RKO (cell line): ENCODE measurements at places on chromosomes 12 and 14.
A peak's percentile ranks its signal among the peaks of the same experiment; 100 is the strongest.

GRCh38 chr12:65694130-65694529, 130.2 kb upstream of the HMGA2 start:
- DNase-seq: no peak

- DNase-seq: no peak
Measured at GRCh38 chr12:104538891-104539462, 82.2 kb downstream of the CHST11 start.

DNA sequence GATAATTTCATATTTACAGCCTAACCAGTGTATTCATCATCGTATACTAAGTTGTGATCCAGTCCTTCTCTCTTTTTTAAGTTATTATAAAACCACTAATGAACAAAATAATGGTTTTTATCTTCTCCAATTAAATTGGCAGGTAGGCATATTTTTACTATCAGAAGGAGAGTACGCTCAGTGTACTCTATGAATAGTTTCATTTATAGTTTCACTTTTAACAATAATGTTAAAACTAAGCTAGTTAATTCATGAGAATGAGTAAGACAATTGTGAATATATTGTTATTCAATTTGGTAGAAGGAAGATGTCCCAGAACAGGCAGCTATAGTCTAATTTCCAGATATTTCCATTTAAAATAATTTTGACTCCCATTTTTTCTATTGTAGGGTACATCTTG, 277.1 kb downstream of the RASSF9 start:
- DNase-seq: no peak

DNA sequence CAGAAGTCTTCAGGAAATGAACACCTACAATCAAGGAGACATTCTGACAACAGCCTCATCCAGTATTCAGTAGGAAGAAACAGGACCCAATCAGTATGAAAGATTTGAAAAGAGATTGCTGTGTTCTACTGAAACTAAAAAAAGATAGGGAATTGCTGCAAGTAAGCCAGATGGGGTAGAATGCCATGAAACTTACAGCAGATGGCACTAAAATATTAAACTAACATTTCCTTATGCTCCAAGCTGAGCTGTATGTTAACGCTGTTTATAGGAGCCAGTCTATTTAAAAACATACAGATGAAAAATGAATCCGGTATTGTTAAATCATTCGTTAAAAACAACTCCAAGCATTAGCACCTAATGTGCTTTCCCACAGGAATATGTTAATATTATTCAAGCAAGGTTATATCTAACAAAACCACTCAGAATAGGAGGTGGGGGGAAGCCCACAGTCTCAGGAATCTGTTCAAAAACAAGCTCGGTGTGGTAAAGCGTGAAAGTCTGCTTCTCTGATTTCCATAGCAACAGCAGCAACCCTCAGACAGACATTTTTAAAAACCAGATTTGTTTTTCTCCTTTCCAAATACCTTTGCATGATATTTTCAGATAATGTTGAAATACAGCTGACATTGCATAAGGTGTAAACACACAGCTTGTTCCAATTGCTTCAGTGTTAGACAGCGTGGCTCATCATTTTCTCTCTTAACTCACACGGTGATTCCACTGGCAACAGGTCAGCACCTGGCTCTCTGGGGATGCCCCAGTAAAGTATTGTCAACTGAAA, 131.4 kb upstream of the CCDC175 start:
- no peak for DNase-seq

GRCh38 chr12:110760204-110760609, 17.5 kb upstream of the PPP1CC start:
- DNase-seq: no peak

GRCh38 chr12:92467886-92468285, 234.9 kb upstream of the PLEKHG7 start:
- no peak for DNase-seq

GRCh38 chr14:97380539-97380941, 583.4 kb downstream of the VRK1 start:
- DNase-seq: peak; percentile 12

DNA sequence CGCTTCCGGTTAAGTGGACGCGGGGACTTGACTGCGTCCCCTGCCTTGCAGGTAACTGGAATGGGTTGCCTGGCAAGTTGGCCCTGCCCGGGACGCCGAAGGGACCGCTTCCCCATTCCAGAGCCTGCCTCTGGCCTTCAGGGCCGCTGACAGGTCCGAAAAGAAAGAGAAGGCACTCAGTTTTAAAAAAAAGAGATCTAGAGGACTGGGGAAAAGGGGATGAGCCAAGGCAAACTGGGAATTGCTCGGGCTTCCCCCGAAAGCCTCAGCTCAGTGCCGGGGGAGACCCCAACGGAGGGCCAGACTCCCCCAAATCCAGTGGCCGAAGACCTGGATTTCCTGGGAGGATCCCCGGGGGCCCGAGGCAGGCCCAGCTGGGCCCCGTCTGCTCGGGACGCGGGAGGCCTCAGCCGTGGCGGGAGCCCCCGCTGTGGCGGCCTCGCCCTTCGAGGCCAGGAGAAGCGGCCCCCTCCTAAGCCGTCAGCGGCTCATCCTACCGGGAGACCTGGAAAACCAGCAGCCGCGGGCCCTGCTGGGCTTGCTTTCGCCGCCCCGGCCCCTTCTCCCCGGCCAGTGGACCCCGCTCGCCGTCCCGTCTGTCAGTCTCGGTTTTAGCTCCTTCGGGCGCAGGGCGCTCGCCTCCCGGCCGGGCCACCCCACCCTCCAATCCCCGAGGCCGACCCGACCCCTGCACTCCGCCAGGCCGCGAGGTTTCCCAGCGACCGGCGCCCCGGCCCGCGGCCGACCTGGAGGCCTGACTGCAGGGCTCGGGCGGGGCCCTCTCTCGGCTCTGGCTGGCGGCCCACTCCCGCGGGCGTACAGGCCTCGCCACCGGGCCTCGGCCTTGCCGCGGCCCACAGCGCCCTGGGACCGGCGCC, 12.5 kb downstream of the OTX2 start:
- DNase-seq: no peak

DNA sequence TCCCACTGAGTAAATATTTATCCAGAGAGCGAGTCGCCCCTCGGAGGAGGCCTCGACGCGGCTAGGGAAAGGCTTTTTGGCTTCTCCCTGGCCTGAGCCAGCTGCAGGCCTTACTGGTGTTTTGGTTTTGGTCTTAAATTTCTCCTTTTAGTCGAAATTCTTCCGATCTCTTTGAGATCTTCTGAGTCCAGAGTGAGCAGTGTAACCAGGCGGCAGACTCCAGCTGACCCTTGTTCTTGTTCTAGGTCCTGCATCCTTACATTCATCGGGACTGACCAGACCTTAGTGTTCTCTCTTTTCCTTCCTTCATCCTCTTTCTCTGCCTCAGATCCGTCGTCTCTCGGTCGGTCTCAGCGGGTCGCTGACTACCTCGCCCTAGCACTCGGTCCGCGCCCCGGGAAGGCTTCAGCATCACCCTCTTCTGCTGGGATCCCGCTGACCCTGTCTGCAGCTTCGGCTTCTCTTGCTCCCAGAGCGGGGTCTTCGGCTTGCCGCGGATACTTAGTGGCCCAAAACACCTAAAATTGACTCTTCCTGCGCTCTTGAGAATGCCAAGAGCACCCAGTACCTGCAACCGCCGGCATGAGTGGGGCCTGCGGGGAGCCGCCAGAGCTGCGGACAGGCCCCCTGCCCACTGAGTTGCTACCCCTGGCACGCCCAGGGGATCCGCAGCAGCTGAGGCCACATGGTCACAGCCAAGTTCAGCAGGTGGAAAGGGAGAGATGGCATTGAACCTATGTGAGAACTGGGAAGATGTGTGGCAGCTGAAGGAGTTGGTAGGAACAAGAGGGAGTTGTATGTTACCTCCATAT, 2.4 kb upstream of the PAX9 start:
- no peak for DNase-seq

GRCh38 chr14:36996133-36996856, 176.1 kb downstream of the SLC25A21 start:
- DNase-seq: peak; percentile 76

GRCh38 chr14:99862136-99862535, 68.9 kb downstream of the EML1 start:
- DNase-seq: no peak

DNA sequence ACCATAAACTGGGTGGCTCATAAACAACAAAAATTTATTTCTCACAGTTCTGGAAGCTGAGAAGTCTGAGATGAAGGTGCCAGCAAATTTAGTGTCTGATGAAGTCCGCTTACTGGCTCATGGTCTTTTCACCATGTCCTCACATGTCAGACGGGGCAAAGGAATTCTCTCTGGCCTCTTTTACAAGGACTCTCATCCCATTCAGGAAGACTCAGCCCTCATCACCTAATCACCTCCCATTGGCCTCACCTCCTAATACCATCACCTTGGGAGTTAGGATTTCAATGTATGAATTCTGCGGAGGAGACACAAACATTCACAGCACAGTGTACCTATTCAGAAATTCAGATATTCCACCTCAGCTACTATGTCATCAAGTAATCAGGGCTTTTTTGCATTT, 357.6 kb downstream of the PAWR start:
- DNase-seq: no peak

DNA sequence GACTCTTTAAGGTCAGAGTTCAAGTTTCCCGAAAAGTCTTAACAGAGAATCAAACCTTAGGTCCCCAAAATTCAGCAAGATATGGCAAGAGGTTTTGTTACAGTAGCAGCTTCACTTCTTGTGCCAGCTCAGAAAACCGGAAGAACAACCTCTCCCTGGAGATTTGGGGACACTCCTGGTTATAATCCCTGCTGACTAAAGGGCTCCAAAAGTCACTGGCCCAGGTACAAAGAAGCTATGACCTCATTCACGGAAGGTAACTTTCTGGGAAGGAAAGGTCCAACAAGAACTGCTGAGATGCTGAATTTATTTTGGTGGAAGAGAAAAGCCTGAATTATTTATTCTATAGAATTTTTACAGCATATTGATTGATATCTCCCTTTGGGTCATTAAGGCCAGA, 55.6 kb upstream of the DIO2 start:
- no peak for DNase-seq

- peak; percentile 40 for DNase-seq
Measured at GRCh38 chr12:51631591-51631990, 40.6 kb downstream of the SCN8A start.

- DNase-seq: no peak
Measured at GRCh38 chr14:22433069-22433468, 156.0 kb downstream of the DAD1 start.

GRCh38 chr12:128971802-128972201, 118.5 kb downstream of the GLT1D1 start:
- DNase-seq: no peak
